ENCODE measurements at places on chromosomes 7 and 10. TPM values are rescaled to one million over a fixed set of nuclear protein-coding genes. Genes with fewer than 3 reads are reported as not detected.

MMD2 gene
- total RNA-seq = not detected

LRMDA gene
- total RNA-seq = 4.7 TPM

HOXA10 gene
- total RNA-seq = 6.9 TPM

PLXNA4 gene
- total RNA-seq = 0.85 TPM

LRRC18 gene
- not detected for total RNA-seq

TYW1 gene
- total RNA-seq = 15.7 TPM

ZNF736 gene
- total RNA-seq = not detected

CALHM3 gene
- 0.35 TPM for total RNA-seq

C10orf62 gene
- 0.08 TPM for total RNA-seq

BUB3 gene
- total RNA-seq = 176 TPM

SAP25 gene
- 0.44 TPM for total RNA-seq

SORCS3 gene
- total RNA-seq = not detected

CALCR gene
- total RNA-seq = not detected

SEC24C gene
- 56.2 TPM for total RNA-seq

TMEM236 gene
- 0.03 TPM for total RNA-seq

UPK3BL2 gene
- total RNA-seq = 3.4 TPM

YAE1 gene
- total RNA-seq = 18.5 TPM

NME8 gene
- not detected for total RNA-seq

SEMA4G gene
- total RNA-seq = 7.4 TPM

GHRHR gene
- total RNA-seq = not detected

OR9A2 gene
- not detected for total RNA-seq

PLAC9 gene
- 0.16 TPM for total RNA-seq

SPDYE6 gene
- total RNA-seq = not detected

ZNRF2 gene
- total RNA-seq = 4.4 TPM

GBX1 gene
- total RNA-seq = not detected

CYP2C19 gene
- not detected for total RNA-seq

H2BK1 gene
- not detected for total RNA-seq

CABCOCO1 gene
- 0.46 TPM for total RNA-seq

MYL10 gene
- total RNA-seq = not detected

SPAG6 gene
- not detected for total RNA-seq

THSD7A gene
- 1.4 TPM for total RNA-seq

ZNF438 gene
- 1.7 TPM for total RNA-seq

KEL gene
- 0.08 TPM for total RNA-seq

NACAD gene
- 0.25 TPM for total RNA-seq

GPR15LG gene
- total RNA-seq = not detected

INHBA gene
- total RNA-seq = 0.23 TPM

CAPZA2 gene
- total RNA-seq = 117 TPM

CHN2 gene
- 0.58 TPM for total RNA-seq

AKR1C8 gene
- not detected for total RNA-seq

SPACDR gene
- 0.92 TPM for total RNA-seq

ST8SIA6 gene
- 0.03 TPM for total RNA-seq

TFR2 gene
- total RNA-seq = 2.5 TPM

NUTM2B gene
- total RNA-seq = 0.19 TPM

VPS26A gene
- total RNA-seq = 45.7 TPM

SLC25A13 gene
- 39.9 TPM for total RNA-seq

NAT16 gene
- 0.19 TPM for total RNA-seq

PTPRN2 gene
- 0.69 TPM for total RNA-seq

ZNF783 gene
- 4.4 TPM for total RNA-seq

Measured in A549 treated with AZD2906 at 1 μM for 4 hours (cell line).